ENCODE measurements at places on chromosomes 1 and 21.

DNA sequence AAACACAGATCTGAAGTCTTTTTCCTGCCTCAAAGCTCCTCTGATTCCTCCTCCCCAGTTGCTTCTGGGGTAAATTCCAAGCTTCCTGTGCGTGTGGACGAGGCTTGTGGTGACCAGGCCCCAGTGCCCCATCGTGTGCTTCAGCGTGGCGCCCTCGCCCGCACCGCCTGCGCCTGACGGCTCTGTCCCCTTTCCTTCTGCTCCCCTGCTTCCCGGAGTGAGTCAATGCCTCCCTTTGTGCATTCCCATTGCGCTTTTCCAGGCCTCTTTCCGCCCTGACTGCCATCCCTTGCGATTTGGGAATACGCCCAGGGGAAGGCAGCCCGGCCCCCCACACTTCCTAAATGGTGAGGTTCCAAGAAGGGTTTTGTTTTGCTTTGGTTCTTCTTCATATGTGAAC is 36.3 kb downstream of the FAAP20 start:
- no peak for DNase-seq

DNA sequence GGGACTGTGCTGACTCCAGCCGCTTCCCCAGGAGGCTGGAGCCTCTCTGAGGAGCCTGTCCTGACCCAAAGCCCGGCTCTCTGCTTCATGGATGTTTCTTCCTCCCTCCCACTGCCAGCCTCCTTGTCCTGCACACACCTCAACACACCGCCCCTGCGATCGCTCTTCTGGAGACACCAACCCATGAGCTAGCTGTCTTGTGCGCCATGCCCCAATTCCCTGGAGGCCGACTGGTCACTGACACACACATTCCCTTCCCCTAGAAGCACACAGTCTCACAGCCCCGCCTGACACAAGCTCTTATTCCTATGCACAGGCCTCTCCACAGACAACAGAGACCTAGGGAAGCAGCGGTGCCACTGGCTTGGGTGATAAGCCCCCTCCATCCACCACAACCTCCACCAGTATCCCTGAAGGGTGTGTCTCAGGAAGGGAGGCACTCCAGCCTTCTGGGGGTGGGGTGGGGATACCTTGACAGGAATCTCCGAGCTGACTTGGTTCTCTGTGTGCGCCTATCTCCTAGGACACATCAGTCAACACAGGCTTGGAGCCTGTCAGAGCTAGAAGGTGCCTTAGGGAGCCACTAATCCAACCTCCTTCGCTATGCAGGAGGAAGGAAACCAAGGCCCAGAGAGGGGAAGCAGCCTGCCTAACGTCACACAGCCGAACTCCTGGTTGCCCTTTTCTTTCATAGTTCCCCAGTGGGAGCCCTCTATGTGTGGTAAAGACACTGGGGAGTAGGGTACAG is 31.1 kb downstream of the AHDC1 start:
- no peak for DNase-seq

GRCh38 chr1:89087241-89087640 is 22.2 kb upstream of the GBP1 start:
- DNase-seq, result no peak

DNA sequence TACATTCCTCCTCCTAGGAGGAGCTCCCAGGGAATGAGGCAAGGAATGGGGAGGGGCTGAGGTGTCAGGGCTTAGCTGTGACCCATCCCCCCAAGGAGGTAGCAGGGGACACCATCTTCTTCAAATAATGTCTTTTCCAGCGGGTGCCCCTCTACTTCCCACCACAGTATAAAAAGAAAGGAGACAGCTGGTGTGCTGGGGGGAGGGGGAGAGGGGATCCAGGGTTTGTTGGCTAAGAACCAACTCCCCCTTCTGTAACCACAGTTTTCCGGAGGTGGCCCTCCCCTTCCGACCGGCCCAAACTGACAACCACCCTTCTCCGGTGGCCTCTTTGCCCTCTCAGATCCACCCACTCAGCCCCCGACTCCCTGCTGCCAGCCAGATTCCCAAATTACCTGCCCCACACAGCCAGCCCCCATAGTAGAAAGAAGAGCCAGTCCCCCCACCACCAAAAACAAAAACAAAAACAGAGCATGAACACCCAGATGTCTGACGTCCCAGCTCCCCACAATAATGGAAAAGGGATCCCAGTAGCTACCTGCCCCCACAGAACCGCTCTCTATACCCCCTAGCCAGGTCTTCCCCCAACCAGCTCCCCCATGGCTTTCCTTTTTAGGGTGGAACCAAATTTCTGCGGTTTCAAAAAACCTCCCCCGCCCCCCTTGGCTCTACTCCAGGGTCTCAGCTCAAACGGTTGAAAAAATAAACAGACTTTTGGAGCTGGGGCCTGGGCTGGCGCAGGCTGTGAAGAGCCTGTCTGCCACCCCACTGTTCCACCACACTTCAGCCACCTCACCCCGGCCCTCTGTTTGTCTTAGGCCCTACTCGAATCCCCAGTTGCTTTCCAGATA is 2.1 kb downstream of the ARHGEF2 start:
- peak; percentile 35 for DNase-seq

DNA sequence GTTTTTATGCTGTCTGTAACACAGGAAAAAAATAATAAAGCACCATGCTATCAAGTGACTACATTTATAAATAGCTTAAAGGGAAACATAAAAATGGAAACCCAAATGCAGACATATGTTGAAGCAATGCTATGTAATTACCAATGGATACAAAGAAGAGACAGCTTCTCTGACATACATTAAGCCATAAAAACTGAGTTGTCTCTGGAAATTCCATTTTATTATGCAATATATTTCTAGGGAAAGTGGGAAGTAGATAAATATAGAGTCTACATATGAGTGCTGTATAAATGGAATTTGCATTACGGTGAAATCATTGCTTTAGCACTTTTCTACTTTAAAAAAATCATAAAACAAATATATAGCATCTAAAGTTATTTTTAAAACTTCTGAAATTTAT is 135.2 kb upstream of the COL11A1 start:
- no peak for DNase-seq

GRCh38 chr1:119908661-119909060 is 12.3 kb upstream of the ADAM30 start:
- no peak for DNase-seq

DNA sequence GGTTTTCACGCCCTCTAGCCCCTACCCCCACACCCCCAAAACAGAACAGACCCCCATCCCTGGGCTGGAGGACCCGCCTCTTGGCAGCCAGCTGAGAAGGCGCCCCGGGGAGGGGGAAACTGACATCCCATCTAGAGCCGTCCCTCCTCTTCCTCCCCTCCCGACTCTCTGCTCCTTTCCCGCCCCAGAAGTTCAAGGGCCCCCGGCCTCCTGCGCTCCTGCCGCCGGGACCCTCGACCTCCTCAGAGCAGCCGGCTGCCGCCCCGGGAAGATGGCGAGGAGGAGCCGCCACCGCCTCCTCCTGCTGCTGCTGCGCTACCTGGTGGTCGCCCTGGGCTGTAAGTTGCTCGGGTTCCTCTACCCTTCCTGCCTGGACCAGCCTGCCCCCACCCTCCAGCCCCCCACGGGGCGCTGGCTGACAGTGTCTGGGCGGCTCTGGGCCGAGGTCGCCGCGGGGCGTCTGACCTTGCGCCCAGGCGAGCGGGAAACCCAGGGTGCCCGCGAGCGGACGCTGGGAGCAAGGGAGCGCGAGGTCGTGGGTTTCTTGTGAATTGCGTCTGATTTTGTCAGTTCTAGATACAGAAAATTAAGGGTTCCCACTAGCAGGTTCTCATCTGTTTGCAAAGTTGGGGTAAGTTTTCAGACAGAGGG is 618 bp downstream of the JAM2 start:
- DNase-seq, result no peak

- no peak for DNase-seq
Measured at GRCh38 chr21:45931397-45931969, 50.1 kb upstream of the COL6A1 start.

- no peak for DNase-seq
Measured at GRCh38 chr1:34166191-34166624, 1.2 kb upstream of the CSMD2 start.

DNA sequence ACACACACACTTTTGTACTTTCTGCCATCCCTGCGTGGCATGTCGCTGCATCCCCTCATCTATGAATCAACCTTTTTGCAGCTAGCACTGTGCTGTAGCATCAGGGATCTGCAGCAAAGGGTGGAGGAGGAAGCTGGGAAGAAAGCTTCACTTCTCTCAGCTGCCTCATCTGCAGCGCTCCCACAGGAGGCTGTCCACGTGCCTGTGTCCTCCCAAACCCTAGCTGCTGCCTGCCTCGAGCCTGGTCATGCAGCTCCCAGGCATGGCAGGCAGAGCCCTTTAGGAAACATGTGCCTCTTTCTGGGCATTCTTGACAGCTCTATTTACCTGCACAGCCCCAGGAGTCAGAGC is 262.1 kb upstream of the SGIP1 start:
- DNase-seq, result peak; percentile 29

DNA sequence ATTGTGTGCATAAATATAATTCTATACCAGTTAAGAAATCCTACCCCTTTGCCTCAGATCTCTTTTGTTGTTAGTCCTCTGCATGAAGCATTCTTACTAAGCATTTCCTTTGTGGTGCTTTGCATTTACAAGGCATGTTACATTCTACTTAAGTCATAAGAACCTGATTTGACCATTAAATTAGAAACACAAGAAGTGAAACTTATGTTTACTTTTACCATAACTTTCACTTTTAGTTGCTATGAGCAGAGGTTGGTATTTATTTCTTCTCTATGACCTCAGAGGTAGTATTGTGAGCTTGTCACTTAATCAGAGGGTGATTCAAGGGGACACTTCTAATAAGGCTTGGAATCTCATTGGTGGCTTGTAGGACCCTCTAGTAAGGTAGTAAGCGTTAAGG is 9.0 kb downstream of the FAM20B start:
- DNase-seq, result peak; percentile 58

GRCh38 chr1:59664166-59664565 is 150.6 kb upstream of the HOOK1 start:
- DNase-seq, result no peak

- no peak for DNase-seq
Measured at GRCh38 chr1:31570906-31571305, 5.4 kb upstream of the TINAGL1 start.

GRCh38 chr21:22356663-22357062 is 1358.5 kb downstream of the NCAM2 start:
- no peak for DNase-seq

DNA sequence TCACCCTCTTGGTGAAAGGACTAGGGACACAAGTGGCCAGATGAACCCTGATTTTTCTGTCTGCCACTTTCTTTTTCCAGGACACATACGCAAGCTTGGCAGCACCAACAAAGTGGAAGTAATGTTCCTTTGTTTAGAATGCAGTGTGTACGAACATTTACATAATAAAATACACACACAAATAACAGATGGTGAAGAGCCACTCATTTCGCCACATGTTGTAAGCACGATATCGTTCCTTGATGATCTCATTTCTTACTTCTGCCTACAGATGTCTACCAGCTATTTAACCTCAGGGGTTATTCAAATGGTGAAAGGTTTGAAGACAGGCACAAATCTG is 670.2 kb upstream of the CXADR start:
- no peak for DNase-seq

DNA sequence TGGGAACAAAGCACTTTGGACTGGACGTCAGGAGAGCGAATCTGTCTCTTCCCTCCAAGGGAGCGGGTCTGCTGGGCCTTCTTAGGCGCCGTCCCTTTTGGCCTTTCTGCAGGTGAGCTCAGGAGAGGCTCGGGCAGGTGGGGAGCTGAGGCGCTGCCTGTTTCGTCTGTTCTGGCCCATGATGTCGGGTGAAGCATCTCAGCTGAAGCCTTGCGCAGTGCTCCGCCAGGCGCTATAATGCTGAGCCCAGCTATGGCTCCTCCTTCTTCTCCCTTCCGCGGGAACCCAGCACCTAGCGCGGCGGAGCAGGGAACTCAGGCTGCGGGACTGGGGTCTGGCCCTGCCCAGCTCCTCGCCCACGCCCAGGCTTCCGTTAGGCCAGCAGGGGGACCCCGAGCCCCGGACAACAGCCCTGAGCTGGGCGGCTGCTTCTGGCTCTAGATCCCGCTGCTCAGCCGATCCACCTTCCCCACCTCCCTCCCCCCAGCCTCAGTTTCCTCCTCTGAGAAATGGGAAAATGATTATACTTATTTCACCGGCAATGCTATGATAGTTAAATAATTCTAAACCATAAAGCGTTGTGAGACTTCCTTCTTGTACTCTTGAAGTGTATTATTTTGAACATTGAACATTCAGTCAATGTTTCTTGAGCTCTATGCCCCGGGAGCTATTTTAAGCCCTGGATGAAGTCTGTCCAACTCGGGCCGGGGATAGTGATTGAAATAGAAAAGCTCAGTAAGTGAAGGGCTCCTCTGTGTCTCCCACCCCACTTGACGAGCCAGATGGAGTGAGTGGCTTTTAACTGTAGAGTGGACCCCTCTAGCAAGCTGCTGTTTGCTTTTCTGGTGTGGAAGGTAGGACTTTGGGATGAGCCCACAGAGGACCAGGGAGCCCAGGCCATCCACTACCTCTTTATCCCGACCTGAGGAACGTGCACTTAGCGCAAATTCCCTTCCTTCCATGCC is 9.6 kb upstream of the ADORA1 start:
- peak; percentile 36 for DNase-seq

- no peak for DNase-seq
Measured at GRCh38 chr1:193574913-193575312, 388.5 kb upstream of the B3GALT2 start.

GRCh38 chr1:9352377-9353134 is 59.9 kb downstream of the SPSB1 start:
- DNase-seq, result no peak

GRCh38 chr1:215911406-215911968 is 344.4 kb downstream of the KCTD3 start:
- DNase-seq, result no peak

- peak; percentile 47 for DNase-seq
Measured at GRCh38 chr1:218946147-218946546, 227.5 kb upstream of the LYPLAL1 start.

DNA sequence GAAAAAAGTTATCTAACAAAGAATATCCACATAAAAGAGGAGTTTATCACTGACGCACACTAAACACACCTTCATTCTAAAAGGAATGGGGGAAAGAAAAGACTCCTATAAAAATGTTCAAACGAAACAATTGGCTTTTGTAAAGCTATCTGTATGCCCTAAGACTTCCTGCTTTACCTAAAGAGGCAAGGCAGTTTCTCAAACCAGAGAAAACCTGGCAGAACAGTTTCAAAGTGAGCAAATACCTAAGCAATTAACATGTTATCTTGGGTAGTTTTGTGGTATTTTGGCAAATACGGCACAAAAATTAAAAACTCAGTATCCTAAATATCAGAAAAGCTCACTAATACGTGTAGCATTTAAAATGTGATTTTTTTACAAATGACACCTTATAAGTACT is 1.9 kb downstream of the PUM1 start:
- DNase-seq, result peak; percentile 44

- peak; percentile 57 for DNase-seq
Measured at GRCh38 chr1:114032271-114033215, 53.3 kb downstream of the OLFML3 start.

GRCh38 chr21:38833117-38833516 is 27.4 kb downstream of the ETS2 start:
- no peak for DNase-seq

GRCh38 chr1:161225178-161225533 is 704 bp upstream of the TOMM40L start:
- no peak for DNase-seq

- no peak for DNase-seq
Measured at GRCh38 chr1:160400223-160400645, at the start of gene VANGL2. Gene VANGL2, plus strand, starts transcription at chr1:160400564. Its CDS starts 15,274 bp downstream, at chr1:160415838.

Data from renal cortical epithelial cell (primary cell).